ENCODE measurements at places on chromosomes 3 and 15.

- no peak for DNase-seq
These were observed 25.4 kb downstream of the ALS2CL start for GRCh38 chr3:46668116-46668515.

DNA sequence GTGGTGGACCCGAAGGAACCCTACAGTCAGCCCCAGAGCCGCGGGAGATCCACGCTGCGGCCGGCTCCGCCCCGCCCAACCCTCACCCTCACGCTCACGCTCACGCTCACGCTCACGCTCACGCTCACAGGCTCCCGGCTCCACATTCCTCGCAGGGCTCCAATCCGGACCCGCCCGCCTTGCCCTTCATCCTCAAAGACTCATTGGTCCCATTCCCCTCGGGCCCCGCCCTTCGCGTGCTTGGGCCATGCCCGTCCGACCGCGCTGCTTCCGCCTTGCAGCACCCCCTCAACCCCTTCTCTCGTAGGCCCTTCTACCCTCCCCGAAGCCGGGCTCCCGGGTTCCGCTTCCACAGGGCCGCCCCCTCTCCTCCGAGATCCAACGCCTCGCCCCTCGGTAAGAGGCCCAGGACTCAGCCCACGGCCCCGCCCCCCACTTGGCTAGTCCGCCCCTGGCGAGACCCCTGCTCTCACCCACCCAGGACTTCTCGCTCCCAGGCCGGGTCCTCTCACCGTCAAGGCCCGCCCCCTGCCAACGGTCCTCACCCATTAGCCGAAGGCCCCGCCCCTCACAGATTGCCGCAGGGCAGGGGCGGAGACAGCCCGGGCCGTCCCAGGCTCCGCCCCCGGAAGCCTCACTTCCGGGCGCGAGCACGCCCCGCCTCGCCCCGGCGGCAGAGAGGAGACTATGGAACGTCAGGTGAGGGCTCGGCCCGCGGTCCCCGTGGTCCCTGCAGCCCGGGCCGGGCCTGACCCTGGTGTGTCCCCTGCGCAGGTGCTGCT lies at the start of gene APEH:
Gene APEH (plus strand): TSS at position 637 of the 782 bp plus-strand sequence. CDS start 51 bp downstream, at position 688.
- DNase-seq = no peak

- DNase-seq = peak; percentile 60
These were observed 65.2 kb downstream of the EIF4E3 start for GRCh38 chr3:71659864-71660591.

- DNase-seq = no peak
These were observed 458.4 kb upstream of the CFAP20DC start for GRCh38 chr3:59508273-59508672.

- no peak for DNase-seq
These were observed 57.2 kb downstream of the CHSY1 start for GRCh38 chr15:101194546-101195125.

GRCh38 chr3:27317096-27317495 lies 52.1 kb downstream of the NEK10 start:
- DNase-seq = no peak

- DNase-seq = no peak
These were observed 4.0 kb downstream of the TRIM71 start for GRCh38 chr3:32821686-32822296.

DNA sequence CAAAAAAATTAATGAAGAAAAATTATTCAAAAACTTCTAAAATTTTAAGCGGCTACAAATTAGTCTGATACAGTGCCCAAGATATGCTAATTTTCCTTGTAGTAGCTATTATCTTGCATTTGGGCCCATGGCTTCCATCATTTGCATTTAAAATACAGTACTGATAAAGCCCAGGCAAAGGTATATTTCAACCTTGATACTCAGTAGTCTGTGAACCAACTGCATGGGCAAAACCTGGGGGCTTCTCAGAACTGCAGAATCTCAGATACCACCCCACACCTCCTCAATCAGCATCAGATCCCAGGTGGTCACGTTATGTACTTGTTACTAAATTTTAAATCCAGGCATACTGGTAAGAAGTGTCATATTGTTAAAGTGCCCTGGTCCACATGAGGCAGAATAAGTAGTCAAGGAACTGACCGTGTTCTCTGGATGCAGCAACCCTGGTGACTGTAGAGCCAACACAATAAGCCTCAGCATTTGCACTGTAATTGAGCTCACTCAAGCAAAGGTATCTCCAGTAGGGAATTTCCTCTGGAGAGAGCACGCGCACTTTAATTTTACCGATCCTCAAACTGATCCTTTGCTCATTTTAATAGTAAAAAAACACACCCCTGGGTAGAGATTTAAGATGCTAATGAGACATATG lies 31.9 kb downstream of the ZNF385D start:
- no peak for DNase-seq

DNA sequence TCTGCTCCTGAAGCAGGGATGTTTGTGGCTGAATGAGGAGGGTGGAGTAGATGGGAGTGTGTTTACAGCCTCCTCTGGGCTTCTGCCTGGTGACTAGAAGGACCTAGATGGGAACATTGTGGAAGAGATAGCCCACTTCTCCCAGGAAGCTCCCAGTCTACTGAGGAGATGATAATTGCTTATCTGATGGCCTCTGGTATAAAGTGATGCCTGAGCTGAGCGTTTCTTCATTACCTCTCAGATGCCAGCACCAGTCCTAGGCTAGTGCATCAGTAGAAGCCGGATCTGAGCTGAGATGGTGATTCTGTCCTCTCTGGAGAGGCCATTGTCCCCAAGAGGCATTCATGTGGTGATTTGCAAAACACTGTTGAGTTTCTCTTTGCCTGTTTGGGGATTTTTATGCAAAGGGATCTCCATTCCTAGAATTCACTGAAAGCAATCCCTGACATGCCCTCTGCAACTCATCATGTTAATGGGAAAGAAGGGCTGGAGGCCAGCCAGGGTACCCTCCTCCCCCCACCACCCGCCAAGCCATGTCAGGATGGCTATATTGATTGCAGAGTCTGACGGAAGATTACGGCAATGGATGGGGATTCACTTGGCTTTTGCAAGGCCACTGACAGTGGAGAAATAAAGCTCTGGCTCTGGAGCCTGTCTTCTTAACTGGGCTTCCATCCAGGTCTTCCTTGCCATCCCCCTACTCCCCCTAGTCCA lies 166.4 kb upstream of the ROPN1 start:
- no peak for DNase-seq

DNA sequence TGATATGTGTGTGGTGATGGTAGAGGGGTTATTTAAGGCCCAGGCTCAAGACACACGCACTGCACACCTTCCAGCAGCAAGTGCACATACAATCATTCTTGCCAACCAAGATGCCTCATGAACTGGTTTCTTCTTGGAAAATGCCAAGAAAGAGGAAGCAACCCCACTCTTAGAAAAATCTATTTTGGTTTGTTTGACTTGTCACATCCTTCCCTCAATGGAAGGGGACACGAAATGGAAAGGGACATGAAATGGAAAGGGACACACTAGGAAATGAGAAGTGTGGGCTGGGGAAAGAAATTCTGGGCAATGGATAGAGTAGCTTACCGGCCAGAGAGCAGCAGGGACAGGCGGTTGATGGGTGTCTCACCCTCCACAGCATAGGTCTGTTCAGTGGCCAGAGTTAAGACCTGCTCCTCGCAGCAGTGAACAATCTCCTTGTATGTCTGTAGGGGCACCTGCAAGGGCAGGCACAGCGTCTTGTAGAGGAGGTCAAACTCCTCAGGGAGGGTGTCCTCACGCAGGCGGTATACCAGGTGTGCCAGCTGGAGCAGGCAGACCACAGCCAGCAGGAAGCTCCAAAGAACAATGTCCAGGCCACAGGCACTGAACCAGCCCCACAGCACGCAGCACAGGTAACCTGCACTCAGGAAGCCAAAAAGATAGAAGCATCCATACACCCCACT lies 640 bp downstream of the POPDC2 start:
- no peak for DNase-seq

- DNase-seq = no peak
These were observed 154.4 kb downstream of the PGPEP1L start for GRCh38 chr15:98853161-98853560.

- no peak for DNase-seq
These were observed 6.1 kb upstream of the LEKR1 start for GRCh38 chr3:156819842-156820691.

- DNase-seq = no peak
These were observed 65.7 kb upstream of the ALDH1L1 start for GRCh38 chr3:126245811-126246727.

GRCh38 chr15:49649987-49650386 lies 29.1 kb downstream of the DTWD1 start:
- no peak for DNase-seq

DNA sequence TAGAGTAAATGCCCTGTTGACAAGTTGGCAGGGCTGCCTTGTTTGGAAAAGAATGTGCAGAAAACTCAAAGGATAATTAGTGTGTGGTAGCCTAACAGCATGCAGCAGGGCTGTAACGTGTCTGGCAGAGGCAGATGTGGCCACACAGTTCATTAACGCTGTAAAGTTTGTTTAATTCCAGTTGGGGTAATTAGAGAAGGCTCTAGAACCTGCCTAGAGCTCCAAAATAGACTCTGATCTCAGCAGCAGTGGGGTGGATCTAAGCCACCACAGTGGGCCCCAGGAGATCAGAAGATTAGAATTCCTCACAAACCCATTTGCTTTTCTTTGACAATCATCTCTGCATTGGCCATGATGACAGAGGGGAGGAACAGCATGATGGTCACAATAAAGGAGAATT lies 65.1 kb upstream of the LEKR1 start:
- DNase-seq = no peak

- no peak for DNase-seq
These were observed 22.3 kb upstream of the CDCP1 start for GRCh38 chr3:45168451-45168850.
